ENCODE measurements at places on chromosomes 5 and 9.
A peak's percentile ranks its signal among the peaks of the same experiment; 100 is the strongest.

GRCh38 chr9:73133022-73133651, 18.5 kb upstream of the ANXA1 start:
- no peaks in the 10 kb centered on the region for H3K27me3 ChIP-seq
- no peak for DNase-seq
- no peaks in the 10 kb centered on the region for H3K36me3 ChIP-seq
- H3K4me3 ChIP-seq = peak overlapping the region; percentile 78
- H3K27ac ChIP-seq = peak overlapping the region; percentile 90

DNA sequence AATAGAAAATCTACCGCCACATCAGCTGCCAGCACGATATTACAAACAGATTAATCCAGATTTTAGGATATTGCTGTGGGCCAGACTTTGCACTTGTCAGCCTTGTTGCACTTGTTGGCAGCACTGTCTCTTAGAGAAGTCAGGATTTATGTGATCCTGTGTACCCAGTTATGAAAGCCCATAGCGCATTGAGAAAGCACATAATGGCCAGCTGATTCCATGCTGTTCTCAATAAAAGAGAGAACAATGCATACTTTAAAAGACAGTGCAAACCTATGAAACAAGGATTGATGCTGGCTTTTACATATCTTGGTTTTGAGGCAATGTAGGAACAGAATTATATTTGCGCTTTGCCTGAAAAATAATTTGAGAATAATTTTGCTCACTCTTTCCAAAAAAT, 140.8 kb downstream of the CEP120 start:
- no peaks in the 10 kb centered on the region for H3K27me3 ChIP-seq
- H3K4me1 ChIP-seq = no peaks in the 10 kb centered on the region
- no peak overlapping the region for H3K27ac ChIP-seq
- H3K36me3 ChIP-seq = no peaks in the 10 kb centered on the region
- no peak for DNase-seq
- no peak overlapping the region for H3K4me3 ChIP-seq

- H3K4me3 ChIP-seq = no peak overlapping the region
- DNase-seq = no peak
- no peaks in the 10 kb centered on the region for H3K4me1 ChIP-seq
- H3K36me3 ChIP-seq = no peaks in the 10 kb centered on the region
- H3K27ac ChIP-seq = no peak overlapping the region
- no peaks in the 10 kb centered on the region for H3K27me3 ChIP-seq
Measured at GRCh38 chr5:114883675-114884074, 286.0 kb downstream of the TRIM36 start.

DNA sequence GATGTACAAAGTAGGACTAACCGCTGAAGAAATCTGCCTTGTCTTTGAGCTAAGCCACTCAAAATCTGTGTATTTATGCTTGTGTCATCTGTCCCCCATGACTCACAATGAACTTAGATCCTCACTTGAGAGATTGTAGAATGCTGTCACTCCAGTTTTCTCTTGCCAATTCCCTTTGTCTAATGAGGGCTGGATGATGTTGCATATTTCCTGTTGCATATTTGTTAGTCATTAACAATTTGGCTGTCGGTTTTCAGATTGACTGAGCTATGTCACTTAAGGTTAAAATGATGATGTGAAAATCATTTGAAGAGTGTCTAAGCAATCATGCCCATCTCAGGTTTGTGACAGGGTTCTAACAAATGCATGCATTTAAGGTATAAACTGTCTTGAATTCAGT, 481.7 kb downstream of the CDH10 start:
- H3K4me3 ChIP-seq = no peak overlapping the region
- no peaks in the 10 kb centered on the region for H3K4me1 ChIP-seq
- no peaks in the 10 kb centered on the region for H3K27me3 ChIP-seq
- no peaks in the 10 kb centered on the region for H3K36me3 ChIP-seq
- no peak for DNase-seq

DNA sequence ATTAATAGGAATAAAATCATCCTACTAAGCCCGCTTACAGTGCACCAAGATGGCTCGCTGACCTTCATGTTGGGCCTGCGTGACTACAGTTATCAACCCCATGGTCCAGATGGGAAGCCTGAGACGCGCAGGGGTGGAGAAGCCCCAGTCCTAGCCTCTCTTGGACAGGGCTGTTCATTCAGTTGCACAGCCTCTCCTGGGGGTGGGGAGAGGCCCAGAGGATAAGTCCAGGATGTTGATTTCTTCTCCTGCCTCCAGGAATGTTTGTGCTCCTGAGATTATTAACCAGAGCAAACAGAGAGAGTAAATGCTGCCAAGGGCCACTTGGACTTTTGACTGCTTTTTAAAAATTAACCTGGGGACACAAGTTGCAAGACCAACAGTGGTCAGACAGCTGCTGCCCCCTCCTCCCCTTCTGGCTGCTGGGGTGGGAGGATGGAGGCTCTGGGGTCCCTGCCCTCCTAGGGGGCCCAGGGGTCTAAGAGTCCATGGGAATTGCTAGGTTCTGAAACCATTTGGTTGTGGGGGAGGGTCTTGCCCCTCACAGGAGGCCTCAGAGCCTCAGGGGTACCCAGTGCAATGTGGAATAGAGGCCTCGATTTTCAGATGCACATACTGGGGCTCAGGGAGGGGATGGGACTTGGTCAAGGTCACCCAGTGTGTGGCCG, 2.8 kb upstream of the AMBP start:
- no peak for DNase-seq
- H3K36me3 ChIP-seq = no peaks in the 10 kb centered on the region
- no peaks in the 10 kb centered on the region for H3K27me3 ChIP-seq
- no peak overlapping the region for H3K27ac ChIP-seq
- H3K4me1 ChIP-seq = no peaks in the 10 kb centered on the region

DNA sequence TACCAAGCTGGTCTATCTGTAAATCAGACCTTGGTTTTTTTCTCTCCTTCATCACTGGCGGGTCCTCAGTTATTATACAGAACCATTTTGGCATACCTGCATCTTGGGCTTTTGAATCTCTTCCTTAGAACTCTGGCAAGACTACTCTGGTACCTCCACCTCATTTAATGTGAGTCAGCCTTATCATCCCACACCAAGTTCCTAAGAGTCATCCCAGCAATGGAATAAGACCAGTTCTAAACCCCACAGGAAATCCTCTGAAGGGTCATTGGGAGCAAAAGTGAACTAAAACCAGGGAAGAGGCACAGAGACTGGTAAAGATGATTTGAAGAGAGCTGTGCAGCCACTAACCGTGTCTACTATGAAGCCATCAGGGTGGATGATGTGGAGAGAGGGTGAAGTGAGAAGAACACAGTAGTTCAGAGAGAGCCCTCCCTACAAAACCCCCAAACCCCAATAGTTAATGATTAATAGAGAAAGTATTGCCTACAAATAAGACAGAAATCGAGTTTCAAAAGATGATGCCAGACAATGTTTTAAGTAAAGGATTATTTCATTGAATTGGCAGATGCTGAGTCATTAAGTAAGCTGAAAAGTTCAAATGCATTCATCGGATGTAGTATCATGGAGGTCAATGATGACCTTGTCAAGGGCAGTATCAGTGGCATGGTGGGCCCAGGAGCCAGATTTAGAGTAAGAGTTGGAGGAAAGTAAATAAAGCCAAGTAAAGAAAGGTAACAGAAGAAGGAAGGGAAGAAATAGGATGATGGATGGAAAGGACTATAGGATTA, 85.4 kb downstream of the PCSK1 start:
- no peak for DNase-seq
- H3K36me3 ChIP-seq = no peaks in the 10 kb centered on the region
- H3K27ac ChIP-seq = no peak overlapping the region
- peaks cover 6% of the 10 kb centered on the region for H3K4me1 ChIP-seq

DNA sequence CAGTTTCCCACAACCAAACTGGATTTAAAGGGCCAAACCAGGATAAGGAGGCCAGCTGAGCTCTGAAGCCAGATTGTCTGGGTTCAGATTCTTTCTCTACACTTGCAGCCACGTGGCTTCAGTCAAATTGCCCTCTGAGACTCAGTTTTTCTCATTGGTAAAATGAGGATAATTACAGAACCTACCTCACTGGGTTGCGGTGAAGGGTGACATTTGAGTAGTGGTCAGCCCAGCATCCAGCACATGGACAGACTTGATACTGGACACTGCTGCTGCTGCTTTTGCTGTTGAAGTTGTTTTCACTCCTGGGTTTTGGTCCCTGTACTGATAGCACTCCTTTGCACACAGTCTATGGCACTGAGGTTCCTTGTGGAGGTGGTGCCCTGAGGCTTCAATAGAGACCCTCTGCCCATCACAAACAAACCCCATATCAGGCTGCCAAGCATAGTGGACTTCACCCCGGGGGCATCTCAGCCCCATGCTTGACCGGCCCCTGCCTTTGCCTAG, 25.7 kb upstream of the CDKN2AIPNL start:
- H3K36me3 ChIP-seq = no peaks in the 10 kb centered on the region
- DNase-seq = no peak

DNA sequence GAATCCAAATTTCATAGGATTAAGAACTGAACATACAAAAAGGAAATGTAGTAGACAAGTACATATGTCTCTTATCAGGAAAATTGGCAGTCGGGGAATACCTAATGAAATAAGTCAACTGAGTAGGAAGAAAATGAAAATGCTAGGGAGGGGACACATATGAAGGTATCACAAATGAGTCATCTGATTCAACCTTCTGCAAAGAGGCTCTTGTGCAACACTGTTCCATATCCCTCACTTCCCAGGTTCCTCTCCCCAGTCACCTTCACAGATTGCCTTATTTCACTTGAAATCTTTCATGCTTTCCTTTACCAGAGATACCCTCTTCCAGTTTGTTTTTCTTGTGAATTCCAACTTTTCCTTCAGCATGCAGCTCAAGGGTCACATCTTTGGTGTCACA, 139.0 kb downstream of the RFX3 start:
- H3K27ac ChIP-seq = no peak overlapping the region
- no peaks in the 10 kb centered on the region for H3K27me3 ChIP-seq
- DNase-seq = no peak
- H3K4me1 ChIP-seq = peaks cover 4% of the 10 kb centered on the region
- H3K36me3 ChIP-seq = no peaks in the 10 kb centered on the region

DNA sequence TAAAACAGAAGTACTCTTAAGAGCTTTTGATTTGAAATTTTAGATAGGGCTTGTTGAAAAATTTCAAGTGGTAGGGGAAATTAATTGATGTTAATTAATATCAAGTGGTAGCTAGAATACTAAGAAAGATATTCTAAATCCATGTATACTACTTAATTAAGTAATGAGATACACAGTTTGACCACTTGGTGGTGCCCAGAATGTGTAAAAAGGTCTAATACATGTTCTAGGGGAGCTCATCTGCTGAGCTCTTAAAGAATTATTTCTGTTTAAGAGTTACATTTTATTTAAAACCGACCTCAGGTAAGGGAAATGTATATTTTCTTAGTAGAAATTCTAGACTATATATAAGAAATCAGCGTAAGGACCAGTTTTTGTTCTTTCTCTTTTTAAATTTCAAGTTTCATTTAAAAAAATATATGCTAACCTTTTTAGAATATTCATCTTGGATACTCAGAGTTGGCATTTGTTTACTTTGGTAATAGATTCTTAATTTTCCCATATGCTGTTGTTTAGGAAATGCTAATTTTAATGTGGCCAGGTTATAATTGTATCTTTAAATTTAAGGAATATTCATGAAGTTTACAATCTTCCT, 61.5 kb downstream of the LNPEP start:
- peak; percentile 39 for DNase-seq
- H3K4me3 ChIP-seq = no peak overlapping the region
- no peaks in the 10 kb centered on the region for H3K4me1 ChIP-seq
- no peak overlapping the region for H3K27ac ChIP-seq
- peaks cover 47% of the 10 kb centered on the region for H3K36me3 ChIP-seq
- no peaks in the 10 kb centered on the region for H3K27me3 ChIP-seq

- H3K4me3 ChIP-seq = peak overlapping the region; percentile 66
- peaks cover 36% of the 10 kb centered on the region for H3K4me1 ChIP-seq
- peak overlapping the region; percentile 77 for H3K27ac ChIP-seq
- H3K27me3 ChIP-seq = no peaks in the 10 kb centered on the region
Measured at GRCh38 chr9:129237164-129237611, 59.1 kb upstream of the IER5L start.

DNA sequence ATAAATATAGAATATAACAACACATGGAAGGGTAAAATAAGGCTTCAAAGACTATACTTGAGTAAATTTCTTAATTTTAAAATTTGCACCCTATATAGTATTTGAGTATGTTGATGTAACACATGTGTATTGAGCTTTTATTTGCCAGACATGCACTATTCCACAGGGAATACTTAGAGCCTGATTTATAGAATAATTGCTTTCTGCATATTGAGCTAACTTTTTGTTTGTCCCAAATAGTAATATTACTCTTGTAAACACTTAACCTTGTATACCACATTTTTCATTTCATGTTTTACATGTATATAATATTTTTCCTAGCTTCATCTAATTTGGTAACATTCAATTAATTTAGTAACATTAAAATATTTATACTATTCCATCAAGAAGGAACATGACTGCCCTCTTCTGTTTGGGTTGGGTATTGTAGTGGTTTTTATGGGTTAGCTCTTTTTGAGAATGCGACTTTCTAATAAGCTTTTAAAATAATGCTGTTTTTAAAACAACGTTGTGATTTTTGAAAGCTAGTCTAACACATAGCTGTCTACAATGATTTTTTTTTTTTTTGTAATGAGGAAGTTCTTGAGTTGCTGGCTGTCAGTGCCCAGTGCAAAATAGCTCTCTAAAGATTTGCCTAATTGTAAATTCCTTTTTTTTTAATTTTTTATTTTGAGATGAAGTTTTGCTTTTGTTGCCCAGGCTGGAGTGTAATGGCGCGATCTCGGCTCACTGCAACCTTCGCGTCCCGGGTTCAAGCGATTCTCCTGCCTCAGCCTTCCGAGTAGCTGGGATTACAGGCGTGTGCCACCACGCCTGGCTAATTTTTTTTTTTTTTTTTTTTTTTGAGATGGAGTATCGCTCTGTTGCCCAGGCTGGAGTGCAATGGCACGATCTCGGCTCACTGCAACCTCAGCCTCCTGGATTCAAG, 4.8 kb downstream of the SUB1 start:
- H3K36me3 ChIP-seq = peaks cover 22% of the 10 kb centered on the region
- no peaks in the 10 kb centered on the region for H3K27me3 ChIP-seq
- no peak overlapping the region for H3K27ac ChIP-seq
- peaks cover 32% of the 10 kb centered on the region for H3K4me1 ChIP-seq
- DNase-seq = peak; percentile 66
- H3K4me3 ChIP-seq = no peak overlapping the region

GRCh38 chr5:32833663-32834062, 122.5 kb downstream of the NPR3 start:
- no peak overlapping the region for H3K27ac ChIP-seq
- no peaks in the 10 kb centered on the region for H3K4me1 ChIP-seq
- no peak overlapping the region for H3K4me3 ChIP-seq
- no peak for DNase-seq
- no peaks in the 10 kb centered on the region for H3K27me3 ChIP-seq
- no peaks in the 10 kb centered on the region for H3K36me3 ChIP-seq

DNA sequence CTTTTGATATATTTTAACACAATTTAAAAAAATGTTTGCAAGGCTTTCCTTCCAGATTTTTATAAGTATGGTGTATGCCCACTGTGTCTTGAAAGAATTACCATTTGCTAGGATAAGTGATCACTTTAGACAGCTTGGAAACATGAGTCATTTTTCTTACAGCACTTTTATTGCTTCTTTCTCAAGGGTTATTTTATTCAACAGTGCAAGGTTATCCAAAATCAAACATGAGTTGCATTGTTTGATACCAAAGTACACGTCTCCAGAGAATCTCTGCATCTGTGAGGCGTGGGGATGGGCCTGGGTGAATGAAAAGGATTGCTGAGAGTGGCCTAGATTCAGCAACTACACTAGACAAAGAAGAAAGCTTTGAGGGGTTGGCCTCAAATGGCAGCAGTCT, 329.6 kb downstream of the ADAMTS6 start:
- no peaks in the 10 kb centered on the region for H3K4me1 ChIP-seq
- H3K4me3 ChIP-seq = no peak overlapping the region
- H3K27me3 ChIP-seq = no peaks in the 10 kb centered on the region
